Psoas muscle (tissue), 8 donors: ENCODE measurements at places on chromosomes 5 and 9. TPM values are rescaled to one million over a fixed set of nuclear protein-coding genes. Genes with fewer than 3 reads are reported as not detected.

ABCA1 gene
- 26.1 TPM for total RNA-seq

AHRR gene
- total RNA-seq, result 7.4 TPM

TEX48 gene
- not detected for total RNA-seq

NMUR2 gene
- total RNA-seq, result not detected

CA9 gene
- total RNA-seq, result not detected

MARCOL gene
- total RNA-seq, result not detected

BARHL1 gene
- not detected for total RNA-seq

SAXO1 gene
- total RNA-seq, result not detected

CLIC3 gene
- total RNA-seq, result 0.54 TPM

SMIM15 gene
- 10.6 TPM for total RNA-seq

PLPPR1 gene
- total RNA-seq, result not detected

BHMT2 gene
- 11.9 TPM for total RNA-seq

CBY3 gene
- not detected for total RNA-seq

IL7R gene
- total RNA-seq, result 1.0 TPM

SLC34A1 gene
- not detected for total RNA-seq

ENTREP1 gene
- total RNA-seq, result 35.7 TPM

FGD3 gene
- 2.5 TPM for total RNA-seq

CD14 gene
- total RNA-seq, result 13.9 TPM

LMBRD2 gene
- 19.8 TPM for total RNA-seq

OR1N2 gene
- total RNA-seq, result not detected

MSANTD3 gene
- 33.6 TPM for total RNA-seq

EFNA5 gene
- 5.4 TPM for total RNA-seq

DNAJC18 gene
- total RNA-seq, result 10.3 TPM
